ENCODE measurements at places on chromosomes 1 and 21. TPM values are rescaled to one million over a fixed set of nuclear protein-coding genes. Genes with fewer than 3 reads are reported as not detected.

TSPAN2 gene
- 0.83 TPM for total RNA-seq

NBPF6 gene
- not detected for total RNA-seq

F13B gene
- not detected for total RNA-seq

GPR3 gene
- total RNA-seq, result 0.83 TPM

DDI2 gene
- total RNA-seq, result 13.4 TPM

LIPI gene
- total RNA-seq, result not detected

CFAP141 gene
- total RNA-seq, result not detected

VANGL2 gene
- 0.28 TPM for total RNA-seq

KRTAP21-2 gene
- total RNA-seq, result not detected

SESN2 gene
- total RNA-seq, result 10.2 TPM

RXFP4 gene
- total RNA-seq, result not detected

PATJ gene
- 3.4 TPM for total RNA-seq

C1orf115 gene
- total RNA-seq, result under 0.01 TPM

DIO1 gene
- not detected for total RNA-seq

PAQR7 gene
- 8.3 TPM for total RNA-seq

OR6K3 gene
- not detected for total RNA-seq

LMX1A gene
- not detected for total RNA-seq

VWA5B1 gene
- not detected for total RNA-seq

MPL gene
- not detected for total RNA-seq

OR2L3 gene
- not detected for total RNA-seq

DMRTA2 gene
- total RNA-seq, result not detected

SAMD13 gene
- 0.56 TPM for total RNA-seq

C1orf185 gene
- not detected for total RNA-seq

ATAD3C gene
- not detected for total RNA-seq

CYP4A11 gene
- total RNA-seq, result not detected

UMODL1 gene
- total RNA-seq, result not detected
